ENCODE measurements at places on chromosomes 1 and 21.

DNA sequence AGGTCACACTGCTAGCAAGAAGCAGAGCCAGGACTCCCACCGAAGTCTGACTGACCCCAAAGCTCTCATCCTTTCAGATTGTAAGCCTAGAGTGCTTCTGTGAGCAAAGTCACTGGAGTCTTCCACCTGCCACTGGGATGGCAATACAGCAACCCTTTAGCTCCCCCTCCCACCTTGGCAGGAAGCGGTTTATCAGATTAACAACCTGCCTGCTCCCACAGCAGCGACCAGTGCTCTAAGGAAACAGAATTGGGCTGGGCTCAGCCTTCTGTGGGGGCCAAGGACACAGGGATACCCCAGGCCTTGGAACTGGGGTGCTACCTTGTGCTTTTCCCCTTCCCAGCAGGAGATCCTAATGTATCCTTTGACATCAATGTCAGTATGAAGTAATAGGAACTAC, 76.0 kb downstream of the GFI1 start:
- no peak for DNase-seq

DNA sequence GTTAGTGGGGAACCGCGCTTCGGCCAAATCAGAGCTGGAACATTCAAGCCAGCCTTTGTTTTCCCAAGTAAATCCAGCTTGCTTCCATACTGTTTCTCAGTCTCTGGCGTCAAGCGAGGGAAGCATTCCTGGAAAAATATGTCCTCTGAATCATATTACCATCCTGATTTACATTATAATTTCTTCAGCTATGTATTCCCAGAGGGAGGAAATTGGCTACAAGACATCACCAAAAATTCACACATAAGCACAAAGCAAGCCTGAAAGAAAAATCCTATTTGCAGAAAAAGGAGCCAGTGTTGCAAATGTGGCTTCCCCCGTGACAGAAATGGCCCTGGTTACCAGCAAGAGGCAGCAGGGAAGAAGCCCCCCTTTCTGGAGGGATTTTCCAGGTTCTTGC, 233.3 kb downstream of the KCNJ6 start:
- DNase-seq: no peak

DNA sequence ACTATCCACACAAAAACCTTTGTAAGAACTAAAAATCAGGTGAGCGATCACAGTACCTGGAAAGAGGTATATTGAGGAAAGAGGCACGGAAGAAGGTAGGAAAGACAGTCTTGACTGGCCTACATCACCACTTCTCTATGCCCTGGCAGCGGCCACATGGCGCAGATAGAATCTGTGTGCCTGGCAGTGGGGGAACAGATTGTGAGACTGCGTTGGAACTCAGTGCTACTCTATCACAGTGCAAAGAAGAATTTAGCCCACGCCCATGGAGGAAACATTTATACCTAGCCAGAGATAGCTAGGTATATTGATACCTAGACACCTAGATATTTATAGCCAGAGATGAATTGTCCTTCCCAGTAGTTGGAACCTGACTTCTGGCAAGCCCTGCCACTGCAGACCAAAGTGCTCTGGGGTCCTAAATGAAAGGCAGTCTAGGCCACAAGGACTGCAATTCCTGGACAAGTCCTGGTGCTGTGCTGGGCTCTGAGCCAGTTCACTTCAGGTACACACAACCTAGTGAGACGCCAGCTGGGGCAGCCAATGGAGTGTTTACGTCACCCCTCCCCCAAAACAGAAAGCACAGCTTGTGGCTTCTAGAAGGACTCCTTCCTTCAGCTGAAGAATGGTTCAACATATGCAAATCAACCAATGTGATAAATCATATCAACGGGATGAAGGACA, 51.9 kb downstream of the DHX9 start:
- no peak for DNase-seq

- no peak for DNase-seq
Observed at GRCh38 chr1:184953600-184954219, 20.6 kb downstream of the NIBAN1 start.

DNA sequence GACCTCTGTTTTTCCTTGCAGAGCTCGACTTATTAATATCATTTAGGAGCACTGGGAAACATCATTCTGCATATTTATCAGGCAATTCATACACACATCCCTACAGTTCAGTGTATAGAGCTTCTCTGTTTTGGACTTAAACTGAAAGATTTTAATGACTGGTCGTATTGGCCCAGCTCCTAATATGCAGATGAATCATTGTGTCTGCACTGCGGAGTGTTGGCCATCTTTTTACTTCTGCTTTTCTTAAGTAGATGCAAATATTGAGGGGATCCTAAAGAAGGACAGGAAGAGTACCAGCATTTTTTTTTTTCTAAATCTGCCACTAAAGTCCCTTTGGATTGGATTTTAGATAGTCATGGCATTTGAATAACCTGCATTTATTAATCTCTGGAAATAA, 154.8 kb downstream of the BACH1 start:
- no peak for DNase-seq

- no peak for DNase-seq
Observed at GRCh38 chr1:40133839-40134238, 27.3 kb upstream of the RLF start.

DNA sequence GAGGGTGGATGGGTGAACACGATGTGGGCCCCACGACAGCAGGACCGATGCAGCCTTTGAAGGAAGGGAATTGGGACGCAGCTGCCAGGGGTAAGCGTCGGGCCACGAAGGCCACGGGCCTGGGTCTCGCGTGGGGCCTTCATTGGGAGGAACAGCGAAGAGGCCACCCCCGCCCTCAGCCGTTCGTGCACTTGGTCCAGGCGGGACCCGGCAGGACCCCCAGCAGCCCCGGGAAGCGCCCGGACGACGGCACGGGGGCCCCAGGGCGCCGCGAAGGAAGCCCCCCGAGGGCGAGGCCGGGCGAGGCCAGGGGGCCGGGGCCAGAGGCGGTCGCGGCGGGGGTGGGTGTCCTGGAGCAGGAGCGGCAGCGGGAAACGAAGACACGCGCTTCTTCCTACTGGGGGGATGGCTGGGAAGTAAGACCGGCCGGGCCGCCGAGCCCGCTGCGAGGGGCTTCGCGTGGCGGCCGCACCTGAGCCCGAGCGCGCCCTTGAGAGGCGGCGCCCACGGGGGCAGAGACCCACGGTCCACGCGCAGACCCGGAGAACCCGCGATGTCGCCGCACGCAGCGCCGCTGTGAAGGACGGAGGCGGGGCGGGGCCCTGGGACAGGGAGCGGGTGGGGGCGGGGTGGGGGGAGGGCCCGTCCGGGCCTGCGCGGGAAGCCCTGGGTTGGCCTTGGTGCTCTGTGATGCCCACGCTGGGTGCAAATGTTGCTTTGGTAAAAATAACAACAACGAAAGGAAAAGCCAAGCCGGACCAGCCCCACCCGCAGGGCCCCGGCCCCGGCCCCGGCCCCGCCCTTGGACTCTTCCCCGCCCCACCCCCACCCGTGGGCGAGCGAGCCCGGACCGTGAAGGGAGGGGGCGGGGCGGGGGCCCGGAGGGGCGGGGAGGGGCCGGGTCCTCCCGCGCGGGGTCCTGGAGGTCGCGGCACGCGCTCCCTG, 56.0 kb upstream of the ADARB1 start:
- no peak for DNase-seq

DNA sequence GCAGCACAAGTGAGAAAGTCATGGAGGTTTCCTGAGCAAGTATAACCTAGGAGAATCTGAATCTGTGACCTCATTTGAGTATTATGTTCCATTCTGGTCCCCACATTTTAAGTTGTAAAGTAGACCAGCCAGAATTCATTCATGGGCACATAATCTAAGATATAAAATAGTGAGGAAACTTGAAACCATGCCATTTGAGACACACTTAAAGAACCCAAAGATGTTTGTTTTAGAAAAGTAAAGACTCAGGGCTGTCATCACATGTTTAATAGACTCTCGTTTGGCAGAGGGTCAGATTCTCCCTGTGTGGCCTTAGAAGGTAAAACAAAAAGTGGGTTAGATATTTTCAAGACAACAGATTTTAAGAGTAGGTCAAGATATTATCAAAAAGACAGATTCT, 6.4 kb downstream of the SZT2 start:
- DNase-seq: no peak

GRCh38 chr1:155016231-155016831, 13.7 kb downstream of the ZBTB7B start:
- DNase-seq: no peak

GRCh38 chr1:12049616-12050015, 13.5 kb upstream of the TNFRSF8 start:
- no peak for DNase-seq

- DNase-seq: no peak
Observed at GRCh38 chr1:114150016-114150415, 3.7 kb downstream of the SYT6 start.

DNA sequence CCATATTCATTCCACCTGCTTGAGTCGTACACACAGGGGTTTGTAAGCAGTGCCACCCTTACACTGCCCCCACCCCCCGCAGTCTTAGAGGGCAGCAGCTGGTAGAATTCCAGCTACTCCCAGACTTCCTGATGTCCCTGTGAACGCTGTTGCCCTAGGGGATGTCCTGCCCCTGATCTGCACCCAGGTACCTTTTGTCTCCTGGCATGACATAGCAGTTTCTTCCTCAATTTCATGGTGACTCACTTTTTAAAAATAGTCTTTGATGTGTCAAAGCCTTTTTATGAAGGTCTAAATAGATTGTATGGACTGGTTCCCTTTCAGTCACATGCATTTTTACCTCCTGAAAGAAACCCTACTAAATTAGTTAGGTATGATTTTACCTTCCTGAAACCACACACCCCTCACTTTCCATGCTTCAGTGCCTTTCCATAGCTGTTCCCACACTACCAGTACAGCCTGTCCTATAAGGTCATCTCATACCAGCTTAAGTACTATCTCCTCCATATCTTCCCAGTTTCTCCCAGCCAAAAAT, 76.4 kb downstream of the ST3GAL3 start:
- DNase-seq: no peak

GRCh38 chr21:20545454-20545853, 452.8 kb upstream of the NCAM2 start:
- DNase-seq: no peak

DNA sequence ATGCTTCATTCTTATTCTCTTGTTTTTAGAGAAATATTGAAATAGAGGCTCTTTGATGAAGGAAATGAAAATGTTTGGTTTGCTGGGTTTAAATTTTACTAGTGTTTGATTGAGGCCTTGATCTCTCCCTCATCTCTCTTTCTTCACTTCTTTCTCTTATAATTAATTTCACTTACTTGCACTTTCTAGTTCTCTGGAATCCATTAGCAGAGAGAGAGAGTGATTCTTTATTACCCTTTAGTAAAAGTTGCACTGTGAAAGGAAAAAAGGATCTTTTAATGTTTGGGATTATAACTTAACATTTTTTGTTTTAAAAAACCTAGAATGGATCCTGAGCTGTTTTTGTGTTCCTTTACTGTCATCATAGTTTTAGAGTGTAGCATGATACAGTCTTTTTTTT, 12.2 kb downstream of the RPRD2 start:
- no peak for DNase-seq

GRCh38 chr1:29514361-29515169, 278.2 kb downstream of the PTPRU start:
- DNase-seq: no peak

DNA sequence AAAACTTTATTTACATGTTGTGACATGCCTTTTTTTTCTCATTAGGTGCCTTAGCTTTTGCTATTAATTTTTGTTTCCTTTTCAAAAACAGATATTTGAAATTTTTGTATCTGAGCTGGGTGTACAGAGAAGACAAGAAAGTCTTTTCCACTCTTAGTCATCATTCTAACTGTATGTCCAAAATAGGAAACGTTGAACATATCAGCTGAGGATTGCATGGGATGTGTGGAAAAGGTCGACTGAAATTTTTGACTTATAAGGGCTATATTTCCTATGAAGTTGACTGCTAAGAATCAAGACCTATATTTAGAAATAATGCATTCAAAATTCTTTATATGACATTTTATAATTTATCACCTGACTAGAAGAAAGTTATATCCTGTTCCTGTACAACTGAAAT, 270.0 kb upstream of the ZRANB2 start:
- DNase-seq: no peak

DNA sequence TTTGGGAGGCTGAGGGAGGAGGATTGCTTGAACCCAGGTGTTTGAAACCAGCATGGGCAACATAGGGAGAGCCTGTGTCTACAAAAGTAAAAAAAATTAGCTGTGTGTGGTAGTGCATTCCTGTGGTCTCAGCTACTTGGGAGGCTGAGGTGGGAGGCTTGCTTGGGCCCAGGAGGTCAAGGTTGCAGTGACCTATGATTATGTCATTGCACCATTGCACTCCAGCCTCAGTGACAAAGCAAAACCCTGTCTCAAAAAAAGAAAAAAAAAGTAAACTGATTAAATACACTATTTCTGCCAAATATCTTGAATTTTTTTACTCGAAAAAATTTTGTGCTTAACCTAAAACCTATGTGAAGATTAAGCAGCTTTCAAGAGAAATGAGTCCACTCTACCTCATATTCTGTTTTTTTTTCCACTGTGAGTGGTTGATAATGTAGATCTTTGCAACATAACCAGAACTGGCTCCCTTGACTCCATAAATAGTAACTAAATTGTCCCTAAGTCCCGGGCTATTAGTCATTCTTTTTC, 19.4 kb upstream of the ZNF281 start:
- no peak for DNase-seq

- no peak for DNase-seq
Observed at GRCh38 chr1:177983482-177984135, 13.8 kb upstream of the SEC16B start.

GRCh38 chr1:219669042-219669441, 56.1 kb upstream of the ZC3H11B start:
- DNase-seq: no peak

DNA sequence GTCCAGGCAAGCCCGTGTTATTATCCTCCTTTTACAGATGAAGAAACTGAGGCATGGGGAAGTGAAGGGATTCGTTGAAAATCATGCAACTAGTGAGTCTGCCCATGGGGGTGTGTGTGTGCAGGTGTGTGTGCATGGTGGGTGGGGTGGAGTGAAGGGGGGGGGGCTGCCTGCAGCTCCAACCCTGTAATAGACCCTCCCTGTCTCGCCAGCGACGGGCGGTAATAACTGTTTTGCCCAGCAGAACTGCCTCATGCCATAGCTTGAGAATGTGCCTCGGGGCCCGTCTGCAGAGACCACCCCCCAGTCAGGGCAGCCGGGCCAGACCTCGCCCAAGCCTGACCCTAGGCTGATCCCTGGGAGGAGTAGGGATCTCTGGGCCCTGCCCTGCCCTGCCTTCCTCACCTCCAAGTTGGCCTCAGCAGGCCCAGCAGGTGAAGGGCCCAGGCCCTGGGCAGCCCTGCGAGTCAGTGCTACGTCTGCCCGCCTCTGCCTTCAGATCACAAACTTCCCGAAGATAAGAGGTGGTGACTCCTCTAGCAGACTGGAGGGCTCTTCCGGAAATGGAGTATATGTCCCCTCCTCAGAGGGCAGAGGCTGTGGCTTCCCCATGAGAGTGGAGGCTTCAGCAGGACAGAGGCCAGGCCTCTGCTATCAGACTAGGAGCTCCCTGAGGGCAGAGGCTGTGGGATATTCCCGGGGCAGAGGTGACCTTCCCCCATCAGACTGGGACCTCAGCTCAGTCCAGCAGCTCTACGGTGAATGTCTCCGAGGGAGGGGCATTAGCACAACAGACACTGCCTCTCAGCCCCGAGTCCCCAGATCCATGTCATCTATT, 15.7 kb upstream of the EPHA2 start:
- DNase-seq: no peak

Data from nephron progenitor cell (in vitro differentiated cells).